ENCODE measurements at places on chromosomes 13 and 19.

DNA sequence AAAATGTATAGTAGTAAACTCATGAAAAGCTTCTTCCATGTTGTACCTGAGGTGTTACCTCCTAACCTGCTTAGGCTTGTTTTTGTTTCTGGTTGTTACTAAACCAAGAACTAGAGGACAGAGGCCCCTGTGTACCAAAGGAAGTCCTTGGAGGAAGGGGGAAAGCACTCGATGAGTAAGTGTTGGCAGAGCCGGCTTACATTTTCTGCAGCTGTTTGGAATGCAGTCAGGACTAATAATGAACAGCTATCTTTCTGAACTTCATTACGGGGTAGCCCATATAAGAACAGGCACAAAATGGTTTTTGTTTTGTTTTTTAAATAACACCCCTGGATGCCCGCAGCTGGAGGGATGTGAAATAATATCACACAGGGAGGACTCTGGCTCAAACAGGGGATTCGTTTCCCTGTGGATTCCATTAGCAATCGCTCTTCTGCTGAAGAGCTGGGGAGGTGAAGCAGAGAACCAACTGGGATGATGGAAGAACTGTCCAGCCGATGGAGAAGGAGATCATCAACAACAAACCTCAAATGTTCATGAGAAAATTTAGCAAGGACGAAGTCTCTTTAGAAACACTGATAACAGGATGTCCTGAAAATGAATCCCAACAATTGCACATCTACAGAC is 214.2 kb upstream of the MAB21L1 start:
- DNase-seq: no peak

GRCh38 chr13:95112883-95113282 is 188.4 kb downstream of the ABCC4 start:
- no peak for DNase-seq

- DNase-seq: no peak
These were observed 58.9 kb upstream of the SLC7A1 start for GRCh38 chr13:29654384-29654783.

- DNase-seq: no peak
These were observed 81.3 kb downstream of the TEX29 start for GRCh38 chr13:111401755-111402154.
